Midbrain (tissue), 1 donor: ENCODE measurements at places on chromosomes 4 and X.

- no peak for DNase-seq
These were observed 22.2 kb downstream of the SCOC start for GRCh38 chr4:140395668-140396067.

- DNase-seq, result no peak
These were observed 138.7 kb downstream of the AFAP1 start for GRCh38 chr4:7801001-7801400.

DNA sequence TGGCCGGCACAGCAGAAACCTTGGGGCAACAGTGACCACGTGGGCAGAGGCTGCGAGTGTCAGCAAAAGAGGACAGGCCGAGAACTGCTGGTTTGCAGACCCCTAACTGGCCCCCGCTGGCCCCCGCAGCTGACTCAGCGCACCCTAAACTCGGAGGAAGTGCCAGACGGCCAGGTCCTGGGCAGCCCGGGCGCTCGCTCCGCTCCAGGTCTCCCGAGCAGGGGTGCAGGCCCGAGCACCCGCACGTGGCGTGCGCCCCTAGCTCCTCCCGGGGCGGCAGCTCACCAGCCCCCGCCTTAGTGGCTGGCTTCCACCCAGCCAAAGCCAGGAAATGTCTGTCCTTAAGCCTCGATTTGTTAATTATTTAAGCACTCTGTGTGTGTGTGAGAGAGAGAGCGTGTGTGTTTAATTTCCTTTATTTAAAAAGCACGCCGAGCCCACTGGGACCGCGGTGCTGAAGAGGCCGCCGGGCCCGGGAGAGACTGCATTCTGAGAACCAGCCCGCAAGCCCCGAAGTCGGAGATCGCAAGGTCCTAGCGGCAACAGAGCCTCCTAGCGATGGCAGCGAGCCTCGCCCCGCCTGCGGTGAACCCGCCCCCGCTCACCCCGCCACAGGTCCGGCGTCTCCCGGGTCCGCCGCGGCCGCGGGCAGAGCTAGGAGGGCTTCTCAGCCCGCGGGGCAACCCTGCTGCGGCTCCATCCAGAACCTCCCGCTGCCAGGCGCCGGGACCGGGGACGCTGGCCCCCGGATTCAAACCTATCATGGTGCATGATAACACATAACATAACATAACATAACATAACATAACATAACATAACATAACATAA, 45.9 kb upstream of the CDKN2AIP start:
- DNase-seq, result peak; percentile 62

GRCh38 chrX:51931566-51932150, 38.2 kb downstream of the MAGED1 start:
- peak; percentile 30 for DNase-seq

DNA sequence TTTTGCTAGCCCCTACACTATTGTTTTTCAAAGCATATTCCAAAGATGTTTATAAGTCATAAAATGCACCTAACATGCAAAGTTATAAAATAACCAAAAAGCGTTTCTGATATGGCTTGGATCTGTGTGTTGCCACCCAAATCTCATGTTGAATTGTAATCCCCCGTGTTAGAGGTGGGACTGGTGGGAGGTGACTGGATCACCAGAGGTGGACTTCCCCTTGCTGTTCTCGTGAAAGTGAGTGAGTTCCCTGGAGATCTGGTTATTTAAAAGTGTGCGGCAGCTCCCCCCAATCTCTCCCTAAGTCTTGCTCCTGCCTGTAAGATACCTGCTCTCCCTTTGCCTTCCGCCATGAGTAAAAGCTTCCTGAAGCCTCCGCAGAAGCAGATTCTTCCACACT, 22.8 kb upstream of the SORBS2 start:
- no peak for DNase-seq

DNA sequence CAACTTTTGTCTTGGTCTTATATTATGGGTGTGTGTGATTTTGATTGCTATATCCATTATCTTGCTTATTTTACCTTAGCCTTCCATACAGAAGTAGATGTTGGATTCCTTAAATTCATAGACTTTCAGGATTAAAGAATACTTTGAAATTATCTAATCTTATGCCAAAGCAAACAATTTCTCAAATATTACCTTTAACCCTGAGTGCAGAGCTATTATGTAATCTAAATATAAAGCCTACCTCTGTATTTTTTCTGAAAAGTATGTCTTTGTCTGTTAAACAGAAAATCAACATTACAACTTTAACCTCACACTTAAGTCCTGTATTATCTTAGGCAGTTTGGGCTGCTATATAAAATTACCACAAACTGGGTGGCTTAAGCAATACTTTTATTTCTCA, 782.5 kb downstream of the STIM2 start:
- DNase-seq, result no peak

DNA sequence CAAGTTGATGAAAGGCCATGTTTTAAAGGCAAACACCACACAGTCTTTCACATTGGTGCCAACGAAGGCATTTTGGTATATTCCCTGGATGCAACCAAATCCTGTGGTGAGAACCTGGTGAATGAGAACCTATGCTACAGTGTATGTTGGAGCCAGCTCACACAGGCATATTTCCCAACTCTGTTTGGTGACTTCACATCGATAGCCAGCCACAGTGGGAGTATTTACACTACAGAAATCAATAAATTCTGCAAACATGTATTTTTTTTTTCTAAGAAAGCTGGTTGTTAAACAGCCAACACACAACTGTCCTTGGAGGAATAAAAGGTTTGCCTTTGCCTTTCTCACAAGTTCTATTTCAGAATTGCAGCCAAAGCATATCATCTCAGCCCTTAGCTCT, 691.0 kb downstream of the GRID2 start:
- DNase-seq, result no peak

DNA sequence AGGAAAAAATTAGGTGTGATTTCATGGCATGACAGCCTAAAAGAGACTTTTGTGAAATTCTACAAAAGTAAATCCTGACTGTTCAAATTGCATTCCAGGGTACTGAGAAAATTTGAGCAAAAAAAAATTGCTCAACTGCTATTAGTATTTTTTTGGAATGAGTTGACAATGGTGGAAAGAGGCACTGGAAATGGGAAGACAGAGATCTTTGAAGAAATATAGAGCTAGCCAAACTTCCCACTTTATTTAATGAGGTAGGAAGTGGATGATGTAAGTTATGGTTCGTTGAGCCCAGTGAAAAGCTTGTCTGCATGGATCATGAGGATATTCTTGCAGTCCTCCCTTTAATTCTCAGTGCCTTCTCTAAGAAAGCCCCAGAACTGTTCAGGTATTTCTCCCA, 183.8 kb downstream of the PTTG2 start:
- DNase-seq, result no peak

- DNase-seq, result peak; percentile 60
These were observed at the start of gene GALNT7 for GRCh38 chr4:173168396-173169177. GALNT7 (plus strand) TSS chr4:173168811; CDS start chr4:173168836, 25 bp downstream.

DNA sequence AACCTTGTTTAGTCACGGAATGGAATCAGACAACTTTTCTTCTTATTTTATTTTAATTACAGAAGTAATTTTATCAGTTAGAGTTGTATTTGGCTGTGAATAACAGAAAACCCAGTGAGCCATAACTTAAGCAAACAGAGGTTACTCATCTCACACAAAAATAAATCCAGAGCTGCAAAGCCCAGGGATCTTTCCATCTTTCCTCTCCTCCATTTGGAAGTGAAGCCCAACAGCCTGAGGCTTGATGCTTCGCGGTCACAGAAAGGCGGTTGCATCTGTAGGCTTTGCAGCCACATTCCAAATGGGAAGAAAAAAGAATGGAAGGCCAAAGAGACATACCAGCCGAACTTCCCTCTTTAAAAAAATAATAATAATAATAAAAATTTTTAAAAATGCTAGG, 22.6 kb downstream of the CHRNA9 start:
- no peak for DNase-seq

GRCh38 chr4:76585897-76586360, 150.9 kb downstream of the SHROOM3 start:
- peak; percentile 43 for DNase-seq

- no peak for DNase-seq
These were observed 49.1 kb downstream of the RASGEF1B start for GRCh38 chr4:81422595-81422994.

- DNase-seq, result no peak
These were observed 70.4 kb downstream of the LDB2 start for GRCh38 chr4:16827794-16828724.

DNA sequence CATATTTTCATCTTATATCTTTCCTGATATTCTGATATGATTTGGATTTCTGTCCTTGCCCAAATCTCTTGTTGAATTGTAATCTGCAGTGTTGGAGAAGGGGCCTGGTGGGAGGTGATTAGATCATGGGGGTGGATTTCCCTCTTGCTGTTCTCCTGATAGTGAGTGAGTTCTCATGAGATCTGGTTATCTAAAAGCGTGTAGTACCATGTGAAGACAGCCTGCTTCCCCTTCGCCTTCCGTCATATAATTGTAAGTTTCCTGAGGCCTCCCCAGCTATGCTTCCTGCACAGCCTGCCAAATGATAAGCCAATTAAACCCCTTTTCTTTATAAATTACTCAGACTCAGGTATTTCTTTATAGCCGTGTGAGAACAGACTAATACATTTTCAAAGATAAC, 77.2 kb downstream of the ANKRD50 start:
- no peak for DNase-seq

DNA sequence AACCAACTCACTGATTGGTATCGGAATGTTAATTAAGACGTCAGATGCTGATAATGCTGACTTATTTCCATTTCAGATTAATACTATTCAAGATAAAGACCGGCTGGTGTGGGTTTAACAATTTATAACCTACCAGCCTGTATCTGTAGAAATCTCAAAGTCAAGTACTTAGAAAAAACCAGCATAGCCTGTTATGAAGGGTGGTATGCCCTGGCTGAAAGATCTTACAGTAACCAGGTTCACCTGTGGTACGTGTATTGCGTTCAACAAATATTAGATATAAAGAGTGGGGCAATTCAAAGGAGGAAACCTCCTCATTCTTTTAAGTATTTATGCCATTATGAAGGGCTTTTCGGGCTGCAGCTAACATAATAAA, 240.8 kb upstream of the ANXA3 start:
- no peak for DNase-seq

DNA sequence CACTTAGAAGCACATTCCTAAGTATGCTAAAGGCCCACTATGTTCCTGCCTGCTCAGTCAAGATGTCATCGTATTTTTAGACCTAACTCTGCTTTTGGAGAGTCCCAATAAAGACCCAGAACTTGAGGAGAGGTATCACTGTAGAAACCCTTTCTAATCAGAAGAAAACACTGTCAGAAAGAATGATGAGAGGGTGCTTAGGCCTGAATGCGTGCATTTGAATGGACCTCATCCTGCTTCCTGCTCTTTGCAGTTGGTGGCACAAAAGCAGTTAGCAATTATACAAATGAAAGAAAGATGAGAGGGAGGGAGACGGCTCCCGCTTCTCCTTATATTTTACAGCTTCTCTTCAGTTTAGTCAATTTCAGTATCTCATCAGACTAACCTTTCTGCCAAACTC, 987.2 kb downstream of the CCSER1 start:
- DNase-seq, result no peak
